ENCODE measurements at places on chromosomes 2 and 18.

DNA sequence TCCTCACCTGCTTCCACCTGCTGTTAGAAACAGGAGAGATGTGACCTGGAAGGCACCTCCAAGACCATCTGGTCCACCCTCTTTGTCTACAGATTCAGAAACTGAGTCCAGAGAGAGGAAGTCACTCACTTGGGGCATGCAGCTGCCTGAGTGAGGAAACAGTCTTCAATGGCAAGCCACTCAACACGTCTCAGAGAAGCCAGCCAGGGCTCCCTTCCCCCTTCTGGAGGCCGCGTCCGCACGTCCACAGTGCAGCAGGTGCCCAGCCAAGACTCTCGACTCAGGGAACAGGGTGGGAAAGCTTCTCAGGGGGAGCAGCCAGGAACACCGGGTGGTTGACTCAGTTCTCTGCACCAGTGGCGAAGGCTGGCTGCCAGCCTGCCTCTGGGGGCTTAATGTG lies 201.7 kb downstream of the BCL11A start:
- DNase-seq, result no peak

GRCh38 chr2:223648755-223649154 lies 46.6 kb upstream of the SCG2 start:
- no peak for DNase-seq

DNA sequence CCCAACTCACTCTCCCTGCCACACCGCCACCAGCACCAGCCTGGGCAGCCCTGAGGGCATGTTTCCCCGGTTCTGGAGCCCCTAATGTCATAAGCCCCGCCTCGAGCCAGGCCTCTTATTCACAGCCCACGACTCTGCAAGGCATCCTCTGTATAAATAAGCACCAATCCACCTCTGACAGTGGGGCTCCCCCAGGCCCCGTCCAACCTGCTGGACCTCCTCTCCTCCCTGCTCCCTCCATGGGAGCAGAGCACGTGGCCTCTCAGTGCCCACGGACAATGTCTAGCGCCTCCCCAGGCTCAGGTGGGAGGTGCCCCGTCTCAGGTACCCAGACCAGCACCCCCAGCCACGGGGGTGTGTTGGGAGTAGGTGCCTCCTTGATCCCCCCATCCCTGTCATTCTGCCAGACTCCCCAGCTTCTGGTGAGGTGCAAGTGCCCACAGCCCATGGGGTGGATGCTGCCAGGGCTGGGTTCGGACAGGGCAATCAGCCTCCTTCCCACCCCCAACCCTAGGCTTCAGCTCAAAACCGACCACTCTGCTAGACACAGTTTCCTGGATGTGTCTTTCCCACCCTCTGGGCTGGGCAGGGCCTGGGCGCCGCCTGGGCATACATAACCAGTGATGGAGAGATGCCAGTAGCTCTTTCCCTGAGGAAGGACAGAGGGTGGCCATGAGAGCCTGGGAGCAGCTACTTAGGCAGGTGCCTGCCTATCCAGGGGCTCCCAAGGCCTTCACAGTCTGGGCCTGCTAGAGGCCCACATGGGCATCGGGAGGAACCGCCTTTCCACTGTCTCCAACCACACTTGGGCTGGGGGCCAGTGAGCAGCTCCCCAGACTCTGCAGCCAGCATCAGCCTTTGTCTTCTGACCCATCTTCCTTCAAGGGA lies 1.6 kb upstream of the ADRA2B start:
- DNase-seq, result no peak

- no peak for DNase-seq
Observed at GRCh38 chr2:241851325-241852115, 7.2 kb downstream of the PDCD1 start.

DNA sequence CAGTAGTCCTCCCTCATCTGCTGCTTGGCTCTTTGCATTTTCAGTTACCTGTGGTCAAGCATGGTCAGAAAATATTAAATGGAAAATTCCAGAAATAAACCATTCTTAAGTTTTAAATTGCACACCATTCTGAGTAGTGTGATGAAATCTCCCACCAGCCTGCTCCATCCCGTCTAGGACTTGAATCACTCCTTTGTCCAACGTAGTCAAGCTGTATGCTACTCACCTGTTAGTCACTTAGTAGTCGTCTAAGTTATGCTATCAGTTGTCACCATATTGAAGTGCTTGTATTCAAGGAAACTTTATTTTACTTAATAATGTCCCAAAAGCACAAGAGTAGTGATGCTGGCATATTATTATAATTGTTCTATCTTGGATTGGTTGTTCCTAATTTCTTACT lies 172.5 kb downstream of the FIGN start:
- DNase-seq, result no peak

DNA sequence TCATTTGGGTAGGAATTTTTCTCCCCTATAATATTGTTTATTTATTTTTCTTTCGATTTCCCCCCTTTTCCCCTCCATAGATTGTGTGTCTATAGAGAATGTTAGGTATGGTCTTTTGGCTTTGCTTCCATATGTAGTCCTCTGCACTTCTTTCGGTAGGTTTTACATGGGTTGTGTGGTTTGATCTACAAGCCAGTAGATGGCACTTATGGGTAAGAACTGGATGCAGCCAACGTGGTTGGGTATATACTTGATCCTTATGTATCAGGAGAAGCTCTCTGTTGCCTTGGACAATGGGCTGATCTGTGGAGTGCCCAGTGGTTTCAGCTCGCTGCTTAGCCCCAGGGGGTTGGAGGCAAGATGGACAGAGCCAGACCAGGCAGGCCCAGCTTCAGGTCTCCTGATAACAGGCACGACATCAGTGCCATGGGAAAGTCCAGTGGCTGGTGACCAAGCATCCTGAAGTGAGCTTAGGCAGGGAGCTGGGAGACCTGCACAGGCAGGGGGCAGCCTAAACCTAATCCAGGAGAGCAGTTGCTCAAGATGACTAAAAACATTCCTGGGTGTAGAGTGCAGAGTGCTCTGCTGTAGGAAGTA lies 488.3 kb downstream of the CCDC85A start:
- DNase-seq, result no peak

GRCh38 chr2:100976645-100977391 lies 25.3 kb upstream of the RPL31 start:
- DNase-seq, result no peak

GRCh38 chr2:18976168-18976961 lies 382.1 kb downstream of the OSR1 start:
- no peak for DNase-seq

GRCh38 chr2:239826376-239826775 lies 198.8 kb downstream of the NDUFA10 start:
- no peak for DNase-seq

DNA sequence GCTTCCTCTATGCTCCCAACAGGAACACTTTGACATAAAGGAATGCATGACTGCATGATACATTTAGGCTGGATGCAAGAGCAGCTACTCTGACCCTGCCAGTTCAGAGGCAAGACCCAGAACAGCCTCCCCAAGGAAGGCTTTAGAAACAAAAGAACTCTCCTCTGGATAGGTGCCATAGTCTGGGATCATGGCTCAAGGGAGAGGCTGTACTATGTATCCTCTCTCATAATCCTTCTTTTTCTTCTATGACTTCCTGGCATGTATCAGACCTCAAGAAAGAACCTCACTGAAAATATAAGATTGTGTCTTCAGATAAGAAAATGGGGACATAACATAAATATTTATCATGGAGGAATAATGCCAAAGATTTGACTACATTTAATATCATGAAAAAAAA lies 194.0 kb upstream of the LYPD1 start:
- no peak for DNase-seq

DNA sequence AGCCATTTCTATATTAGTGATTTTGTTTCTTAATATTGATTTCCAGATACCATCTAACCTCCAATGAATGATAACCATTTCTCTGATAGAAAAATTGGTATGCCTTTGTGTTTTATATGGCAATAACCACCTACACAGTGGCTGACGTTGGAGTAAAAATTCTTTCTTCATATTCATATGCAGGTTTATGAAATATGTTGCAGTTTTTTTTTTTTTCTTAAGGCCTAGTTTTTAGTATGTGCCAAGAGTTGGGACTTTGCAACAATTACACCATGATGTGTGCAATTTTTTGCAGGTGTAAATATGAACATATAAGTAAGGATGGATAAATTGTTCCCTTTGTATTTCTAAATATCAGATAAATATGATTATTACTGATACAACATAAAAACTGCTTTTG lies 163.2 kb upstream of the MYO3B start:
- no peak for DNase-seq

DNA sequence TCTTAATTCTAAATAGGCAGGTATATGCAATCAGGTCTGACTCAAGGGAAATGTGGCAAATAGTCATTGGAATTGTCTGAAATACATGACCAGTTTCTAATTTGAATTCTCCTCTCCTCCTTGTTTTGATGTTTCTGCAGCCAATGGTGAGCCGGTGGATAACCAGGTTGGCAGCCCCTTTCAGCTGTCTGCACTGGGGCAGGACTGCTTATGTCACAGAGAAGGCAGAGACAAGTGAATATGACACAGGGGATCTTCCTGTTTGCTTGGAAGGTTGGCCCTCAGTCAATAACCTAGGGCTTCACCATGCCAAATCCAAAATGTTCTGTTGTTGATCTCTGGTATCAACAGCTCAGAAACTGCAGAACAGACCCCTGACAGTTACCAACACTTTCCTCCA lies 12.1 kb downstream of the MYT1L start:
- no peak for DNase-seq
